ENCODE measurements at places on chromosomes 1 and 21.

DNA sequence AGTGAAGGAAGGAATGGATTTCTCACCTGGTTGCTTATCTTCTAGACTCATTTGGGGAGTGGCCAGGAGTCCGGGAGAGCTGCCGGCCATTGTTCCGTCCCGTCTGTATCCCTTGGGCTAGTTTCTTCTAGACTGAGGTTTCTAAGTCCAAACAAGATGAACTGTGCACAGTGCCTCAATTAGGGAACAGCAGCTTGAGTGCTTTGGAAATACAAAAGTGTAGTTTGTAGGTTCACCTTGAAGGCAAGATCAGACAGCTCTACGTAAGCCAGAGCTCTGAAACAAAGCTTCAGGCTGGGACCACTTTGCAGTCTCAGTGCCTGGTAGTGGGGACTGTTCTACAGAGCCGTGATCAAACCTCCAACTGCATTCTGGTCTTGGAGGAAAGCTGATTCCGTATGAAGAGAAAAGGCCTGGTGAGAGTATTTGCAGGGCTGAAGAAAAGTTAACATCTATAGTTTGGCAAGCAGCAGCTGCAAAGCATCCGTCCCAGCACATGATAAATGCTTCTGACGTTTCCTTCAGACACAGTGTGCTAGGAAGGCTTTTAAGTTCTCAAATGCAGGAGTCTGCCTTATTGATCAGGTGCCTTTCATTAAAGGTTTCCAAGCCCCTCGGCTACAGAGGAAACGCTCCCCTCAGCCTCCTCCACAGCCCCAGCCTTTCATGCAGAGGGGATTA is 432.8 kb downstream of the KIF26B start:
- DNase-seq, result no peak

DNA sequence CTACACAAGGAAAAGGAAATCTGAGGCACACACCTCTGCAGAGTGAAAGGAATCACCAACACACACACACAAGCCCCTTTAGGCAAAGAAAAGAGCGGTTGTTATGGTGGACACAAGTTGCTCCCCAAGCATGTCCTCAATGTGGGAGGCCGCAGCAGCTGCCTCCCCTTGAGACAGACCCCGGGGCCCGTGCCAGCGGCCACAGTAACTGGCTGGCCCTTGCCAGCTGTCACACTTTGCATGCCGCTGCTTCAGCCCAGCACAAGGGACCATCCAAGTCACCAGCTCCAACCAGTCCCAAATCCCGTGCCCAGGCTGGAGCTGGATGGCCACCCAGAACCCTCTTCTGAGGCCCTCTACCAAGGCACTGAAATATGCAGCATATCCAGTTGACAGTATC is 2.9 kb upstream of the OLIG1 start:
- DNase-seq, result no peak

- no peak for DNase-seq
Observed at GRCh38 chr1:183896466-183897048, 91.6 kb downstream of the RGL1 start.

GRCh38 chr1:232435729-232436128 is 194.2 kb downstream of the SIPA1L2 start:
- DNase-seq, result no peak

DNA sequence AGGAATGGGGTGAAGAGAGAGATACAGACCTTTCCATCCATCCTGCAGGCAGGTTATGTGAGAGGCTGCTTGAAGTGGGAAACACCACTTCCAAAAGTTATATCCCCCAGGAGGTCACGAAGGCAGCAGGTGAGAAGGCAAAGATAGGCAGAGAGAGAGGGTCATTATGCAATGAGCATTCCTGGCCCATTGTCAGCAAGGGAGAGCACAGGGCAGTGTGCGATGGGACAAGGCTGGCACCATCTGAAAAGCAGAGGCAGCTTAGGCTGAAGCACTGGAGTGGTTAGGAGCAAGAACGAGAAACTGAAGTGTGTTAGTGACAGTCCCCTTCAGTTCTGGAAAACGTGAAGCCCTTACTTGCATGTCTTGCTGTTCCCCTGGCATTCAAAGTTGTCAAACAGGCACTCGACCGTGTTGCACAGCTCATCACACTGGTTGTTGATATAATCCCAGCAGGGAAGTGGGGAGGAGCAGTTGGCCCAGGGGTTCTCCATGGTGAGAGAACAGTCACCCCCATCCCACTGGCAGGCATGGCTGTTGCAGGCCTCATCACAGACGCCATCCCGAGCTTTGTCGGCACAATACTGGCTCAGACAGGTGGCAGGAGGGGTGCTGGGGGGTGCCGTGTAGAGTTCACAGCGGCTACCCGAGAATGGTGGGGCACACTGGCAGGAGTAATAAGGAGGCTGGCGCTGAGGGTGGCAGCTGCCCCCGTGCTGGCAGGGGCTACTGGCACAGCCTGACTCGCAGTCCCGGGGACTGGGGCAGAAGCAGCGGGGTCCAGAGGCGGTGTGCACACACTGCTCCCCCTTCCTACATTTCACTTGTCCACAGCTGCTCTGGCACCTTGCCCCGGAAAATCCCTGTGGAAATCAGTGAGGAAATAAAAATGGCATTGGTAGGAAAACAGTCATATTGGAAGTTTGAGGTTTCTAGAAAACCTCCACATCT is 28.9 kb upstream of the ADAM30 start:
- no peak for DNase-seq
